Purkinje cell (primary cell): ENCODE measurements at places on chromosomes 6 and 20. TPM values are rescaled to one million over a fixed set of nuclear protein-coding genes. Genes with fewer than 3 reads are reported as not detected.

Gene ZNF311
- 0.77 and 0.90 TPM in 2 replicates for polyA plus RNA-seq

Gene DUSP15
- not detected in 2 replicates for polyA plus RNA-seq

Gene IL17F
- 7.1 and 12.9 TPM in 2 replicates for polyA plus RNA-seq

Gene SLC12A5
- 332 and 498 TPM in 2 replicates for polyA plus RNA-seq

Gene RNF144B
- 0.45 and 1.4 TPM in 2 replicates for polyA plus RNA-seq
